ENCODE measurements at places on chromosomes 5 and 9. TPM values are rescaled to one million over a fixed set of nuclear protein-coding genes. Genes with fewer than 3 reads are reported as not detected.

The IFNA13 gene
- polyA plus RNA-seq, result not detected

The COL5A1 gene
- polyA plus RNA-seq, result not detected

The SELENOP gene
- polyA plus RNA-seq, result not detected

The CCNJL gene
- not detected for polyA plus RNA-seq

GRCh38 chr5:43613370-43613769, 10.4 kb downstream of the NNT start:
- H3K27ac ChIP-seq, result no peak overlapping the region
- H3K36me3 ChIP-seq, result peaks cover 59% of the 10 kb centered on the region
- no peak overlapping the region for H3K4me3 ChIP-seq
- no peak for DNase-seq
- H3K27me3 ChIP-seq, result no peaks in the 10 kb centered on the region

- no peak overlapping the region for H3K27ac ChIP-seq
- no peak overlapping the region for H3K4me3 ChIP-seq
- DNase-seq, result no peak
- H3K4me1 ChIP-seq, result peaks cover 4% of the 10 kb centered on the region
- H3K27me3 ChIP-seq, result no peaks in the 10 kb centered on the region
These were observed 13.0 kb upstream of the SUSD3 start for GRCh38 chr9:93045521-93045920.

DNA sequence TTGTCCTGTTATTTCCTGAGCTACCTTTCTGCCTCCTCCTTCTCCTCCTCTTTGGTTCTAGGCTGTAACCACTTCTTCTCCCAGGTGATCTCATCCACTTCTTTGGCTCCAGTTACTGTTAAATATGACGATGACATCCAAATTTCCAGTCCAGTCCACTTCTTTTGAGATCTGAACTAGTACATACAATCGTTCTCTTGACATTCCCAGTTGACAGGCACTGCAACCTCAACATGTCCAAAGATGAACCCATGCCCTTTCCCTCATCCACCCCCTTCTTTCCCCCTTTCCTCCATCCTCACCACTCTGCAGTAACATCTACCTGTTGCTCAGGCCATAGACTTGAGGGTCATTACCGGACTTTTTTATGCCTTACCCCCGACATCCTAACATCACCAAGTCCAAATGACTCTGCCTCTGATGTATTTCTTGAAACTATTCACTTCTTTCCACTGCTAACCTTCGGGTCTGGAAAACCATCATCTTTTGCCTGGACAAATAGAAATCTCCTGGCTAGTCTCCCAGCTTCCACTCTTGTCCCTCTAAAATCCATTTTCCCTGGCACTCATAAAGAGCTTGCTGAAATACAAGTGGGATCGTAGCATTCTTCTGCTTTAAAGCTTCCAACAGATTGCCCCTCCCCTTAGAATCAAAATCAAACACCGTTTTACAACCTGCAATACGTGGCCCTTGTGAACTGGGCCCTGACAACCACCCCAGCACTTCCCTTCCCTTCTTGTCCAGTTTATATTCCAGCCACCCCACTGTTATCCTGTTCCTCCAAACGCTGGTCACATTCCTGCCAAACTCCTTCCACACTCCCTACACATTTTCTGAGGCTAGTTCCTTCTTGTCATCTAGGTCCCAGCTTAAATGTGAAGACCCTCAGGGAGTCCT, 31.5 kb downstream of the KLF9 start:
- no peak overlapping the region for H3K4me3 ChIP-seq
- no peaks in the 10 kb centered on the region for H3K27me3 ChIP-seq
- no peaks in the 10 kb centered on the region for H3K4me1 ChIP-seq
- DNase-seq, result no peak
- peaks cover 19% of the 10 kb centered on the region for H3K36me3 ChIP-seq
- no peak overlapping the region for H3K27ac ChIP-seq

DNA sequence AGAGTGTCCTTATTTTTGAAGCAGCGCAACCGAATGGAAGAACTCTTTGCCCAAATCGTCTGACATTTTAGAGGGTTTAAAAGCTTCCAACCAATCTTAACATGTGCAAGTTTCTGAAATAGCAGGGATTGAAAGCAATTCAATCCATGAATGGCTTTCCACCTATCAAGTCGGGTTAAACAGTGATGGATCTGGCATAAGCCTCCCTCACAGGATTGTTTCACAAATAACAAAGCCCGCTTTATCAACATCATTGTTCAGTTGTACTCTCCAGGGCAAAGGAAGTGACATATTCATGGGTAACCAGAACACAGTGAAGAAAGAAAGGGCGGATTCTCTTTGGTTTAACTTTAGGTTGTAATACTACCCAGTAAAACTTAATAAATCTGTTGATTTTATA, 497.3 kb downstream of the MTRR start:
- no peak overlapping the region for H3K4me3 ChIP-seq
- H3K4me1 ChIP-seq, result no peaks in the 10 kb centered on the region
- no peaks in the 10 kb centered on the region for H3K27me3 ChIP-seq
- H3K36me3 ChIP-seq, result no peaks in the 10 kb centered on the region

DNA sequence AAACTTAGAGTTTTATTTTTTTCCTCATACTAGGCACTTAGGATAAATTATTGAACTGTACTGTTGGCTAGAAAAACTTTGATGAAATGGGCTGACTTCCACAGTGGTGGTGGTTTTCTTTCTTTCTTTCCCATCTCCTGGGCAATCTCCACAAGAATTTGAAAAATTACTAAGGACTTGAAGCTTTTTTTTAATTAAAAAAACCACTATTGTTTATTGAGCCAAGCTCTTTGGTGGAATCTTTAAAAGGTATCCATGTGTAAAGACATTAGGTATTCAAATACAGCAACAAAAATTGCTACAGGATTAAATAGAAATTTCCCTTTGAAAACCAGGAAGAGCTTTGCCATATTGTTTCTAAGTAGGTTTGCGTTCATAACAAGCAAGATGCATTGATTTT, 14.1 kb downstream of the MARCHF6 start:
- no peak overlapping the region for H3K4me3 ChIP-seq
- no peaks in the 10 kb centered on the region for H3K36me3 ChIP-seq
- H3K27me3 ChIP-seq, result no peaks in the 10 kb centered on the region
- no peak overlapping the region for H3K27ac ChIP-seq
- DNase-seq, result no peak
